Activated naive CD8-positive, alpha-beta T cell treated with anti-CD3 and anti-CD28 coated beads, Interleukin-2, amount 10 ng/mL, durations not matched to agents 7 days and 5 days (primary cell): ENCODE measurements at places on chromosomes 1 and 21. TPM values are rescaled to one million over a fixed set of nuclear protein-coding genes. Genes with fewer than 3 reads are reported as not detected.

DNA sequence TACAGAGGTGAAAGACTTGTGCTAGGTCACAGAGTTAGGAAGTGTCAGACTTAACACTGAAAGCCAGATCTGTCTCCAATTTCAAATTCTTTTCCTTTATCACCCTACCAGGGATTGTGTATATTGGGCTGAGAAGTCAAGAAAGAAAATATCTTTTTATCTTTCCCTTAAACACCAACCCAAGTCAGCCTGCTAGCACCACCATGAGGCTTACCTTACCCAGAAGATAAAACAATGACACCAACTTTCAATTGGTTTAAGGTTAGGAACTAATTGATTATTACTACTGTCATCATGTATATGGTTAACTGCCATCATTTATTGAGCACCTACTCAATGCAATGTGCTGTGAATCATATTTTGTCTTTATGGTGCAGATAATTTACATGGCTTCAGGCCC, 178.9 kb upstream of the FOXD3 start:
- no peak for DNase-seq

DNA sequence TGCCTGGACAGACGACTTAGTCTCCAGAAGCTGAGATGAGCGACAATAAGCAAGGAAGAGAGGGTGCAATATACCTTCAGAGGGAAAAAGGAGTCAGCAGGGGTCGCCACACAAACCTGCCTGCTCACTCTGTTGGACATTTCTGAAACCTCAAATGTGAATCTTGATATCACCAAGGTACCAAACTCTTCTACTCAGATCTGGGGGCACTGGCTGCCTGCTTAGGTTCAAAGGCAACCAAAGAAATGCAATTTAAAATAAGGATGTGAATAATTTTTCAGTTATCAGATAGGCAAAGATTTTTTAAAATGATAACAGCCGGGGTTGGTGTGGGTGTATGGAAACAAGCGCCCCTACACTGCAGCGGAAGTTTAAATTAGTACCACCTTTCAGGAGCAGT, 164.2 kb downstream of the HIVEP3 start:
- no peak for DNase-seq

DNA sequence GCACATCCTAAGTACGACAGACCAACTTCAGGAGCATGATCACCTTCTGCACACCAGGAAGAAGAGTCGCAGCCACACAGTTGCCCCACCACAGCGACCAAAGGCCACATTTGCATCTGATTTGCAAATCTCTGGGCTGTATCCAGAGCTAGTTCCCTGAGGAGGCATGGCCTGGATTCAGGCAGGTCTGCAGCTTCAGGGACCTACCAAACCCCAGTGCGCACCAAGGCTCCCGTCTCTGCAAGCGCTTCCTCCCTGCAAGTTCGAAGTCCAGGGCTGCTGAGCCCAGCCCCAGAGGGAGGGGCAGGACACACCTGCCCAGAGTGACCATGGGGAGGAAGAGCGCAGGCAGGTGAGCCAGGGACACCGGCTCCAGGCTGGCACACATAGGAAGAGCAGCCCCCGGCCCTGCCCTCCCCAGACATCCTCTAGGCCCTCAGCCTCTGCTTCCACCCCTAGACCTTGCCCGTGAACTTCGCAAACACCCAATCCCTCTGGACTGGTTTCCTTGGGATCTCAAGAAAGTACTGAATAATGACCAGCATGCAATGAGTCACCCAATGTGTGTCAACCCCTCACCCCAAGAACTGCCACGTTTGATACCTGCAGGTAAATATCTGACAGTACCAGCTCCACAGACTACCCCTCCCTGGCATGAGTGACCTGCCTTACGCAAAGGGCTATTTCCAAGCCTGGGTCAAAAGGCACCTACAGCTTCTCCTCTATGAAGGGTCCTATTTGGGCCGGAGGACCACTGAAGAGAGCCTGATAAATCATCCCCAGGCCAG, 36.8 kb downstream of the CASZ1 start:
- DNase-seq, result no peak

DNA sequence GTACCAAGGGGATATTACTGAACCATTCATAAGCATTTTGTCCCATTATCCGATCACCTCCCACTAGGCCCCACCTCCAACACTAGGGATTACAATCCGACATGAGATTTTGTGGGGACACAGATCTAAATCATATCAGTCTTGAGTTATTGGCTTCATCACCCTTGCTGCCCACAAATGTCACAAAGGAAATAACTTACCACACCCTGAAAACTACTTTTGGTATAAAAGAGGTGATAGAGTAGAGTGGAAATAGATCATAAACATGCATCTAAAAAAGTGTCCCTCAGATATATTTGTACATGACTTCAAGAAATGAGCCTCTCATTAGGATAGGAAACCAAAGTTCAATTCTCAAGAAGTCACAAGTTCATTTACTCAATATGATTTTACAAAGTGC, 22.6 kb upstream of the FCRL3 start:
- no peak for DNase-seq

DNA sequence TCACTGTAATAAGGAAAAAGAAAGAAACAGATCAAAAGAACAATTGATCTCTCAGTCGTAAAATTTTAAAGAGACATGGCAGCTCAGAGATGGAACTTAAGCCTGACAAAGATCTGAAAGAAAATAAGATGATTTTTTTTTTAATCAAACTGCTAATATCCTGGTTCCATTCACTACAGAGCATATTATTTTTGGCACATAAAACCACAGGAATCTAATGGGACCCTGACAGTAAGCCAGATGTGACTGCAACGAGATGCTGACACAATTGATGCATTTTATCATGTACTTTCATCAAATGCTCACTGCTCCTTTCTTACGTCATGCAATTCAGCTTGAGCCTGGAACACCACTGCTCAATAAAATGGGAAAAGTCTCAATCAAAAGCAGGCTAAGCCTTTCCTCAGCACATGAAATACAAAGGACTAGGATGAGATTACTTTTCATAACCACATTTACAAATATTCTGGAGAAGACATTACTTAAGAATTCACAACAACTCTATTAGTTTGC, 16.6 kb downstream of the GPATCH2 start:
- no peak for DNase-seq

GRCh38 chr1:154941333-154942013, 5.0 kb upstream of the PMVK start:
- no peak for DNase-seq

DNA sequence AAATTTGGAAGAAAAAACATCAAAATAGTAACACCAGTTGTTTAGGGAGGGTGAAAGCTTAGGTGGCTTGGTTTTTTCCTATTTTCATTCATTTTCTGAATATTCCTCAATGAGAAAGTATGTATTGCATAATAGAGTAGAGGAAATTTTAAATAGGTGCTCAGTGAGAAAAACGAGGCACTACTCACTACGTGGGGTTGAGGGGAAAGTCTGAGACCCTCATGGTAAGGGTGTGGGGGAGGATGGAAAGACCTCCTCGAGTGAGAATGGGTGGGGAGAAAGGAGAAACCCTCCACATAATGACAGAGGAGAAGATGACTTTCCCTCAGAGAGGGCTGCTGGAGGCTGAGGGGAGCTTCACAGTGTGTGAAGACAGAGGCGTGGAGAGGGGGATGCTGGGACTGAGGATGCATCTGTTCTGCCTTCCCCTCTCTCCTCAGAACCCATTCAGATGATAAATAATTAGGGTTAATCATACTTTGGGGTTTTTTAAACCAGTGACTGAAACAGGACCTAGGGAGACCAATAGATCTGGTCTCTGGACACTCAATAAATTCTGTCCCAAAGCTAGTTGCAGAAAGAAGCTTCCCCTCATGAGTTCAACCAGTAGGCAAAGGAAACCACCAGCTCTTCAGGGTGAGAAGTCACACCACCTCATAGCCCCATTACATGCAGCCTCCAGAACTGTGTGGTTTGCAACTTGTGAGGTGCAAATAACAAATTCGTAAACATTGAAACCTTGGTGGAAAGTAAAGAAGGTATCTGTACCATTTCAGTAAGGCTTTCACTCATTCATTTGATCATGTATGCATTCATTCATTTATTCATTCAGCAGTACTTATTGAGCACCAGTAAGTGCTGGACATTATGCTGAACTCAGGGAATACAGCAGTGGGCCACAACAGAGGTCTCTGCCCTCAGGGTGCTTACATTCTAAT, 17.1 kb downstream of the SLAMF7 start:
- DNase-seq, result no peak

DNA sequence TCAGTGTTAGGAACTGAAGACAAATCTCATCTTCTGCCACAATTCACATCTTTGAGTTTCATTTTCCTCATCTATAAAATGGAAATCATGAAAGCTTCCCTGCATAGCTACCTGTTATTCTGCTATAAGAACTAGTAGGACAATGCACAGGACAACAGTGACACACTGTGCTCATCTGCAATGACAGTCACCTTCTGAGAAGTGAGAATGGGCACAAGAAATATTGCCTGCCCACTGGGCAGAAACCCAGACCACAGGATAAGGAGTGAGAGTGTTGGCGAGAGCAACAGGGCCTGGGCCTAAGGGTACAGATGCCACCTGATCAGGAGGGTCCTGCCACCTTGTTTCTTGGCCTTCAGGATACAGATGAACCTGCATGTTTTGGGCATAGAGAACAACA, 23.3 kb upstream of the ARTN start:
- DNase-seq, result no peak

- no peak for DNase-seq
Measured at GRCh38 chr1:22259551-22260282, 116.8 kb upstream of the WNT4 start.

GRCh38 chr1:213122514-213122929, 71.5 kb downstream of the RPS6KC1 start:
- DNase-seq, result no peak

GRCh38 chr1:208541225-208541855, 297.2 kb upstream of the PLXNA2 start:
- DNase-seq, result no peak

DNA sequence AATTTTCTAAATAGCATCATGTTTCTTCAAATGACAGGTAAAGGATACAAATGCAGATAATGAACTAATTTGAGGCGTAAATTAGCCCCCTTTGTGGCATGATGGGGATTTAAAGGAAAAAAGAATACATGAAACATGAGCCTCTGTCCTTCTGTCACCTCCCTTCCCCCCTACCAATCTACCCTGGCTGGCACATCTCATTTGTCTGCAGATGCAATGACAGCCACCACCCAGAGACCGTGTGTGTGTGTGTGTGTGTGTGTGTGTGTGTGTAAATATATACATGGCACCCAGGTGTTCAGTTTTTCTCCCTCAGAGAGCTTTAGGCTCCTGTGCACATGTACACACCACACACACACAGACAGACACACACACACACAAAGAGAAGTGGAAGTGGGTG, 451.1 kb downstream of the RWDD3 start:
- DNase-seq, result no peak

DNA sequence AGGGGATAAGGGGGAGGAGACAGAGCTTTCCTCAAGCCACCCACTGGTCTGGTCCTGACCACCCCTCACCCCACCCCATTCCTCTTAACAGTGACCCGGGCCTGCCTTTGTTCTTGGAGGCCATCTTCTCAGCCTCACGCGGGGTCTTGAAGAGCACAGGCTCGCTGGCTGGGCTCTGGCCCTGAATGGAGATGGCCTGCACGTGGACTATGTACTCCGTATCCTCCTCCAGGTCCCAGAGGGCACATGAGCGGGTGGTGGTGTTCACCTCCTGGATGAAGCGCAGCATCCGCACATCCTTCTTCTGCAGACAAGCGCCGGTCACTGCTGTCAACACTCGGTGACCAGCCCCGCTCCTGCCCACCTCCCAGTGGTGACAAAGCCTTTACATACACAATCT, 2.6 kb downstream of the FNDC5 start:
- no peak for DNase-seq

The TDRD10 gene
- total RNA-seq, result not detected

The KRTAP12-2 gene
- total RNA-seq, result not detected

The GSTM1 gene
- total RNA-seq, result not detected

The FLG2 gene
- total RNA-seq, result not detected

The AURKAIP1 gene
- total RNA-seq, result 87.3 TPM
